NCI-H1092 treated with DMSO at 0.1 percent for 48 hours (cell line): ENCODE measurements at places on chromosomes 6 and 20.

GRCh38 chr20:3632311-3633004 is 30.7 kb downstream of the GFRA4 start:
- DNase-seq: no peak

- DNase-seq: no peak
Measured at GRCh38 chr6:42418724-42419123, 33.0 kb downstream of the TRERF1 start.

DNA sequence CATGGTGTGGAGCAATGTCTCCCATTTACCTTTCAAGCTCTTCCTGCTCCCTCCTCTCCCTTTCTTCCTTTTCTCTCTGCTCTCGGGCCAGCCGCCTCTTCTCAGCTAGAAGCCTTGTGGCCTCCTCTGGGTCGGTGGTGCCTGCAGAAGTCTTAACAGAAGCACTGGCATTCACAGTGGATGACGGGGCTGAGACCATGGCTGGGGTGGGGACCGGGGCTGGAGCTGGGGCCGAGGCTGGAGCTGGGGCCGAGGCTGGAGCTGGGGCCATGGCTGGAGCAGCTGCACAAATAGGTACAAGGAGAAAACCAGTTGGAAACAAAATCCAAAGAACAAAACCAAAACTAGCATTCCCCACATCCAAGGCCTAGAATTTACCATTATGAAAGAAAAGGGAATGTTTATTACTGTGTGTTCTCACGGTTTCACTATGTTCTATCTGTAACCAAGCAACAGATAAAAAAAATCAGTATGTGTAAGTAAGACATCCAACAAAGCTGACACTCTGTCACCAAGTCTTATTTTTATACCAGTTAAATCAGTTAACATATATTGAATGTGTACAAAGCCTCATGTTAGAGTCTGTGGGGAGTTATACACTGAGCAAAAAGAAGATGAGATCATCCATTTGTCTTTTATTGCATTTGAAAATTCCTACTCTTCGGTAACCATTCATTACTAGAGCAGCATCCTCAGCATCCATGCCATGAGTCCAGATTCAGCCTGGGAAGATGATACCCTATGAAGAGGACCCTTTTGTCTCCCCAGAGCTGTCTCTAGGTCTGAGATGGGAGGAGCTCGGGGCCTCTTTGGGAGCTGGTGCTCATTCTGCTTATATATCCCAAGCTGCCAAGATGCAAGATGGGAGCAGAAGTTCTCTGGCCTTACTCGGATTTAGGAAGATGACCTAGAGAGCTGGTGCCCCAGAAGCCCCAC is 73.0 kb upstream of the BCLAF1 start:
- no peak for DNase-seq

- no peak for DNase-seq
Measured at GRCh38 chr6:159686703-159687102, 6.3 kb downstream of the SOD2 start.

- DNase-seq: peak; percentile 52
Measured at GRCh38 chr20:62818592-62819493, 2.0 kb downstream of the COL9A3 start.

DNA sequence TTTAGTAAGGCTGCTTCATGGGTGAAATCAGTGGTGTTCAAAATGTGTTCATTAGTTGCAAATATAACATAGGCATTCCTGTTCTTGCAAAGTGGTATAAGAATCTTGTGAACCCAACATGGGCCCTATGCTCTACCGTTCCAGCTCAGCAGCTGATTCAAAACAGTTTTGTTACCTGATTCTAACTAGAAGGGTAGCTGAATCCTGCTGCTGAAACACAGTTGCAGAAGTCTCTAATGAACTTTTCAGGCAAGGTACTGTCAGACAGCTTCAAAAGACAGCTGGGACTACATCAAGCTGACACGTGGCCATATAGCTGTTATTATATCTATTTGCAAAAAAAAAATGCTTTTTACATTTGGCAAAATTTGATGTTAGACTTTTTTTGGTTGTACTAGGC is 22.7 kb downstream of the THEMIS start:
- no peak for DNase-seq

GRCh38 chr20:62002882-62003480 is 62.7 kb downstream of the TAF4 start:
- no peak for DNase-seq

DNA sequence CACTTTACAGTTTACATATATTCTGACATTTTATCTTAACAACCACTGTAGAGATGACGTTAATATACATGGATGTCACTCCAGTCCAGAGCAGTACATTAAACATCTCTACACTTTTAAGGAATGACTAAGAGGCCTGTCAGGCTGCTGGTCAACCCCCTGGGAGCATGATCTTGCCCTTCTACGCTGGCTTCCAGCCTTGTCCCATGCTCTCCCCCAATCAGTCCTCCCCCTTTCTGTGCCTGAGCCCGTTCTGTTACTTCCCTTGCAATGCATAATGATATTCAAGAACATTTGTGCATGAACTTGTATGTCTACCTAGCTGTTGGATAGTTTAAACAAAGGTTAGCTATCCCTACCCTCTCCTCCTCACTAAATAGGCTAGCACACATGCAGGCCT is 40.5 kb upstream of the PLCB4 start:
- DNase-seq: no peak

- DNase-seq: no peak
Measured at GRCh38 chr20:53805895-53806384, 212.3 kb upstream of the ZNF217 start.

DNA sequence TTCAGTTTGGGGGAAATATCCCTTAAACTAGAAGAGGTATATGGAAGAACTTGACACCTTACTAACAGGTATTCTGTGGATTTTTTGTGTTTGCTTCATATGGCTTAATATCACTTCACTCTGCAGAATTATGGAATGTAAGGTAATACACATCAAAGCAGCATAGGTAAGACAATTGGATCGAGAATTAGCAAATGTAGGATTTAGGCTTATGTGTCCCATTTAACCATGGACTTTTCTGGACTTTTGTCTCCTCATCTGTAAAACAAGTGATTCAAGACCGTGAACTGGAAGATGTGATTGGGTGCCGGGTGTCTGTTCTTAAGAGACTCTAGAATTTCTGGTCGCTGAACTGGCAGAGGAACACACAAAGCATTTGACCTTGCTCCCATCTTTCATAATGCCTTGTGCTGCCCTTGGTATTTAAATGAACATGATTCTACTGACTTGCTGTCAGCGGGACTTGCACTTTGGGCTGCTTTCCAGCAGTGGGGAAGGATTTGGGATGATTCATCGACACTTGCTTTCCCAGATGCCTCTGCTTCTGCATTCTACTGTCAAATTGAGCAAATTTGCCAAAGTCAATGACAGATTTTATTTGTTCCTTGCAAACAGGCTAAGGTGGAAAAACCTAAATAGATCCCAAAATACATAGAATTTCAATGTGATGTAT is 199.8 kb downstream of the PLCB1 start:
- no peak for DNase-seq

GRCh38 chr6:39490108-39490507 is 167.6 kb upstream of the KCNK16 start:
- no peak for DNase-seq

GRCh38 chr20:20492521-20493332 is 124.8 kb downstream of the INSM1 start:
- peak; percentile 92 for DNase-seq

GRCh38 chr20:15623215-15623614 is 950.0 kb downstream of the KIF16B start:
- DNase-seq: no peak

DNA sequence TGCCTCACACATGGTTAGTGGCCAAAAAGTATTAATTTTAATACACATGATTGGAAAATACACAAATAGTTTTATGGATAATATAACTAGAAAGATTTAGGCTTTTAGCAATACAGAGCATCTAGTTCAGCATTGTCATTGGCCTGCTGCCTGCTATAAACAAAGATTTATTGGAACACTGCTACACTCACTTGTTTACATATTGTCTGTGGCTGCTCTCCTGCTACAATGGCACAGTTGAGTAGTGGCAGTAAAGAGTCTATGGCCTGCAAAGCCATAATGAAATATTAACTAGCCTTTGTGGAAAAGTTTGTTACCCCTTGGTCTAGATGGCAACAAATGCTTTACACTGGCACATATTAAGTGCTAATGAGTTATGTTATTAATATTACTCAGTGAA is 37.8 kb downstream of the ZNF451 start:
- DNase-seq: no peak

DNA sequence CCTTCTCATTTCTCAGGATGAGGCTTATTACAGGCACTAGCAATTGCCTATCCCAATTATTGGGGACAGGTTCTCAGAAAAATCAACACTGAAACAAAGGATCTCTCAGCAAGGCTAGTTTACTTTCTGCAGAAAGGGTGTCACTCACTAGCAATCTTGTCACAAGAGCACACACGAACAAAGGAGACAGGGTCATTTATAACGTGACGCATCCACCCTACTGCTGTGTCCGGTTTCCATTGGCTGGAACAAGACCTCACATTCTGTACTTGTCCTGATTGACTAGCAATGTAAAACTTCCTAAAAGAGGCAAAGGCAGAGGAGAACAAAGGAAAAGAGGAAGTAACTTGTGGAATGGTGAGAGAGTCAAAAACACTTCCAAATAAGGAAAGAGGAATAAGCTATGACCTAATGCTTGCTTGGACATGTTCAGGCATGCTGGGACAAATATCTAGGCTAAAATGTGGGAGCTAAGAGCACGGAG is 160.2 kb upstream of the STXBP5 start:
- DNase-seq: no peak

DNA sequence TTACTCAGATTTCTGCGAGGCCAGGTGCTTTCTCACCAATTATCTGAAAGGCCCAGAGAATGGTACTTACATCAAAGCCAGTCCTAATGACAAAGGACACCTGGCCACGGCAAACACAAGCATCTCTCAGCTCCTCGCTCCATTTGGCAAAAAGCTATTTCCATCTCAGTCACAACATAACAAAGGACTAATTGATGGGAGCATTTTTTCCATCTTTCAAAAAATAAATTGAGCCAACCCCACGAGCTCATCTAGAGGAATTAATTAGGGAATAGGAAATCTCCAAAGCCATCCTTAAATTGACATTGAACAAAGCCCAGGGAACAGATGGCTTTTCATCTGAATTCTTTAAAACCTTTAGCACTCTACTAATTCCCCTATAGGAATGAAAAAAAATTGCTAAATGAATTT is 236.7 kb downstream of the HAO1 start:
- peak; percentile 91 for DNase-seq

GRCh38 chr6:56761651-56762050 is 119.0 kb upstream of the DST start:
- no peak for DNase-seq

GRCh38 chr6:43575105-43575771 is 600 bp downstream of the XPO5 start:
- DNase-seq: peak; percentile 36

DNA sequence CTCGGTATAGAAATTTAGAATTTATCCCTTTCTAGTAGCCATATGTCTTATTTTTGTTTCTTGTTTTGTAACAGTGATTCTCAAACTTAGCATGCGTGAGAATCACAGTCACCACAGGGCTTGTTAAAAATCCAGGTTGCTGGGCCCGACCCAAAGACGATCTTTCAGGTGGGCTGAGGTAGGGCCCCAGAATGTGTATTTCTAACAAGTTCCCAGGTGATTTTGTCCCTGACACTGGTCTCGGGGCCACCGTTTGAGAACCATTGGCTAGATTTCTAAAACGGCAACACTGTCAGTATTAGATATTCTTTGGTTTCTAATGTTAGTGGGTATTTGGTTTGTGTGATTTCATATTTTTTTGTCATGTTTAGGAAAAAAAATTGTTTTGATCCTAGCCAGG is 9.9 kb downstream of the PFDN4 start:
- DNase-seq: no peak

GRCh38 chr6:156423829-156424228 is 353.3 kb upstream of the ARID1B start:
- DNase-seq: no peak

- no peak for DNase-seq
Measured at GRCh38 chr6:158431036-158431435, 118.8 kb downstream of the TULP4 start.

- DNase-seq: no peak
Measured at GRCh38 chr6:16412982-16413381, 174.6 kb downstream of the GMPR start.

DNA sequence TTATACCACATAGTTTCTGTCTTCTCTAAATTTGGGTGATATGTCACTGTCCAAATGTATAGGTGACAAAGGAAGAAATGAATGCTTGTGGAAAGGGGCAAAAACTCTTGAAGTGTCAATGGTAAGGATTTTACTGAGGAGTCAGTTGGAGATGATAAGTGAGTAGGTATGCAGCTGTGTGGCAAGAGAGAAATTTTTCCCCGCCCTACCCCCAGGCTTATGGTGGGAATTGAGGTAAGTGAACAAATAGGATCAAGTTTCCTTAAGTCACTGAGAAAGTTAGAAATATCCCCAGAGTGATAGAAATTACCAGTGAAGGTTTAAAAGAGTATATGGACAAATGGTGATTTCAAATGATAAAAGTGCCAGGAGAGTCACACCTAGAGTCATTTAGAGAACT is 11.8 kb downstream of the DSE start:
- no peak for DNase-seq

- no peak for DNase-seq
Measured at GRCh38 chr20:58894652-58895447, 42.3 kb downstream of the GNAS start.
